BE2C (cell line): ENCODE measurements at places on chromosomes 6 and 20.
A peak's percentile ranks its signal among the peaks of the same experiment; 100 is the strongest.

GRCh38 chr6:157806856-157807215 lies 16.2 kb upstream of the SNX9 start:
- no peak for DNase-seq

- no peak for DNase-seq
Observed at GRCh38 chr6:54574671-54575070, 266.4 kb downstream of the TINAG start.

GRCh38 chr6:151164383-151164782 lies 75.4 kb upstream of the AKAP12 start:
- no peak for DNase-seq

GRCh38 chr20:25984933-25985332 lies 288.3 kb upstream of the ZNF337 start:
- DNase-seq = peak; percentile 79

- DNase-seq = no peak
Observed at GRCh38 chr20:2736441-2736840, 43.9 kb downstream of the EBF4 start.

GRCh38 chr20:54385746-54386145 lies 89.6 kb upstream of the DOK5 start:
- no peak for DNase-seq

DNA sequence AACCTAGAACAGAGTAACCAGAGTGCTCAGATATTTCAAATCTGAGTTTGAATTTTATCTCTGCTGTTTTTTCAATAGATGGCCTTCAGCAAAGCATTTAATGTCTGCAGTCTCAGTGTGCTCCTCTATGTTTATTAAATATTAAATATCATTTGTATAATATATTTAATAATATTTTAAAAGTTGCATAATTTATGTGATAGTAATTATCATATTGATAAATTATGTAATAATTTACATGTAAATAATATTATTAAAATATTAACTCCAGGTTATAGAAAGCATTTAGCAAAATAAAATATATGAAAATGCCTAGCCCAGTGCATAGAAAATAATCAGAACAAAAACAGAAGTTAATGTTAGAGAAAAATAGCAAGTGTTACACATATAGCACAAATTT lies 930.0 kb upstream of the SLC35B3 start:
- DNase-seq = no peak

GRCh38 chr6:31087494-31088089 lies 24.8 kb downstream of the C6orf15 start:
- peak; percentile 84 for DNase-seq

DNA sequence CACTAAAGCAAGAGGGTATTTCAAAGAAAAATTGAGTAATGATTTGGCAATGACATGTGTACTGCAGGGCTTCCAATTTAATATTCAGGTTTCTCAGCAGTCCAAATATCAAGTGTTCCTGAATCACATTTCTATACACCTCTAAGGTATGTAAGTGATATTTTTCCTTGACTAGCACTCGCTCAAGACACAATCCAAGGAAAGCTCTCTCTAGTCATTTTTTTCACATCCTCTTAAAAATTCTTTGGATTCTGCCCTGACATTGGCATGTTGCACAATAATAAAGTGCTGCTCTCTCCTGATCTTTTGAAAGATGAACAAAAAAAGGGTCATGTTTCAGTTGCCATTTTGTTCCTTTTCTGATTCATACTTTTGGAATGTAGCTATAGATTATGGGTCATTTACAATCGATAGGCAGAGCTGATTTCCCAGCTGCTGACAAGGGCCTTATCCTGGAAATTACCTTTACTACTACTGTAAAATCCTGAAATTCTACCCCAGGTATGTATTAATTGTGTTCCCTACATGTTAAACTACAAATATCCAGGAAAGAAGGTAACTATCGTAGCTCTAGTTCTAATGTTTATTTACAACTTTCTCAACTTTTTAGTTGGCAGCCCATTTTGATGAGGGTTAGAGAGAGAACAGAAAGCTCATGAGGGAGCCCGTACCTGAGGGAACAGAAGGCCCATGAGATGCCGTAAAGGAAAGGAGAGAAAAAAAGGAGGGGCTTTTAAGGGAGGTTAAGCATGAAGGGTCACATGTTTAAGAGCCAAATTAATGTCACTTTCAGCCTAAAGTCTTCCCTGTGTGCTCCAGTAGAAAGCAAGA lies 22.2 kb upstream of the ADGRG6 start:
- no peak for DNase-seq

DNA sequence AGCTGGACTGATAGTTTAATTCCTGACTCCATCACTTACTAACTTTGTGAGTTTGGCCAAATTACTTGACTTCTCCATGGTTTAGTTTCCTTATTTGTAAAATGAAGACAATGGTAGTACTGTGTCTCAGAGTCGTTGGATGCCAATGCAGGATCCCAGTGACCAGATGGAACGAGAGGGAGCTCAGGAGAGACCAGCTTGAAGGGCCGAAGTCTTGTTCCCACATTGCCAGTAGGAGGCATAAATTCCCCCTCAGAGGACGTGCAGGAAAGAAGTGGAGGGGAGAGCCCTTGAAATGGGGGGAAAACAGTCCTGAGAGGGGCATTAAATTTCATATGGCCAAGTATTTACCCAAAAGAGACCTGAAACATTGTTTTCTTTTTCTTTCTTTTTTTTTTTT lies 2.1 kb upstream of the MUC22 start:
- DNase-seq = no peak

DNA sequence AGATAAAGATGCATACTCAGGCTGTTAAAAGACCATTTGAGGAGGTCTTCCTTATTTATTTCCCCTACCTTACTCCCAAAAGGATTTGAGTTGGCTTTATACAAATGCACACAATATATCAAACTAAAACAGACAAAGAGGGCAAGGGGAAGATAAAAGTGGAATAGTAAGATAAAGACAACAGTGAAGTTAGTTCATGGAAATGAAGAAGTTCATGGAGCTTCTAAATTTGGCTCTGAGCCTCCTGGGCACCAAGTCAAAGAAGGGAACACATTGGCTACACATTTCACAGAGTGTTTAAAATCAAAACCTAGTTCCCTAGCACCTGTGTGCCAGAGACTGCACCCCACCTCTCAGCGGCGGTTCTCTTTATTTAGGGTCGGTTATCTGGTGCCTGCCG lies 25.8 kb upstream of the ARMC2 start:
- DNase-seq = no peak

DNA sequence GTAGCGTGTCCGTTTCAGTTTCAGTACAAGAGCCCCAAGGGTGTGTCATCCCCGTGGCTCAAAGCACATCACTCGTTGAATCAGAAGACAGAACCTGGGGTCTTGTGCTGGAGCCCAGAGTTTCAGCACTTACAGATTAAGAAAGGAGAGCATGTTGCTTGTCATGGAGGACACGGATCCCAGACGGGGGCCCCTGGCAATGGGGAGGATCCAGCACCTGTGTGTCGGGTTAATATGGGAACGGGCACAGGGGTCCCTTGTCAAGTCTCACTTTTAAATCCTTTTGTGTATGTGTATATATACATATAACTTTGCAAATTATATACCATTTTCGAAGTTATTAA lies 23.4 kb downstream of the THBS2 start:
- DNase-seq = no peak
